ENCODE measurements at places on chromosomes 3 and 15.

DNA sequence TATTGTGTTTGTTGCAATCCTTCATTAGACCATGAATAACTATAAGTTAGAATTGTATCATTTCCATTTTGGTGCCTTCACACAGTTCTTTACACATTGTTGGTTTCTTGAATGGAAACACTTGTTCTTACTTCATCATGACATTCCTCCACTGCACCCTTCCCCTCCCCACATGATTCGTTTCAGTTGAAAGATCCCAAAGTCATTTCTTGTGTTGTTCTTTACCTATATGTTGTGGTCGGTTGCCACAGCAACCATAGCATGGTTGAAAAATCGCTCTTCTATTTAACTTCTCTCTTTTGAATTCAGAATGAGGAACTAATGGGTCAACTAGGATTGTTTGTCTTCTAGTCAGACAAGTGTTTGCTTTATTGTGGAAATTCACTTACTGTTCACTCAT lies 103.3 kb downstream of the IL1RAP start:
- no peak for DNase-seq

- DNase-seq = no peak
Measured at GRCh38 chr3:183158113-183158512, 4.4 kb downstream of the LAMP3 start.

DNA sequence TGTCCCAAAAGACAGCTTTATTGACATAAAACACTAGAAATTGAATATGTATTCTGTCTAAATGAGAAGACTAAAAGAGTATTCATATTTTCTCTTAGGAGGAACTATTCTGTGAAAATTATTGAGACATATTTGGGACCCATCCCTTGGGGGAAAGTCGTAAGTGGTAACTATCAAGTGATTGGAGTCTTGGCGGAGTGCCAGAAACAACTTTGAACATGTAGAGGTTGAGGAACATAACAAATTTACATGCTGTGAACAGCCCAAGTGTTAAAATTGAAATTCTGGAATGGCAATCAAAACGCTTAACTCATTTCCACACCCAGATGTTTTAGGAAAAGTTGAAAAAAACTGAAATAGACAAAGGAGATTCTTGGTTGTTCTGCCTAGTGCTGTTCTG lies 1034.6 kb downstream of the NSUN3 start:
- DNase-seq = no peak

DNA sequence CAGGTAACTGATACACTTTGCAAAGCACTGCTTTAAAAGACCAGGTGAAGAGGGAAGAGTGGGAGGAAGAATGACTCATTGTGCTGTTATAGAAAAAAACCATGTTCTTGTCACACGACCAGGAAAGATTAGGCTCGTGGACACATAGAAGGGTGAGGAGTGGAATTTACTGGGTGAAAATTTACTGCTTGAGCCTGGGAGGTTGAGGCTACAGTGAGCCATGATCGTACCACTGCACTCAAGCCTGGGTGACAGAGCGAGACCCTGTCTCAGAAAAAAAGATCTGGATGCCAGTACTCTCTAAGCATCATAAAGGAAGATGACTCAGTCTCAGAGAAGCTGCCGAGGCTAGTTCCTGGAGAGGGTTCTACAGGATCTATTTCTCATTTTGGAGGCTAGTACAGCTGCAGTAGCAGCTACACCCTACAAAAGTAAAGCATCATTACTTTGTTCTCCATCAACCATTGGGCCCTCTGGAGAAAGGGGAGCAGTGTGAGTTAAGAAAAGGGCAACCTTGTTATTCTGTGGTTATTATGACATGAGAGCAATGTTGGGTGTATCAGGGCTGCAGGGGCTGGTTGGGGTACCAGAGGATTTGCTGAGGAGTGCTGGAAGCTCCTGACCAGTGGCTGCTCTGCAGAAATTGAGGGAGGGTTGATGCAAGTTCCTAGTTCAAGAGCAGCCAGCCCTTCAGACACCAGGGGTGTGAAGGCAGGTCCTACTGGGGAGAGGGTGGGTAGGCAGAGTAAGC lies 75.4 kb downstream of the CMTM8 start:
- DNase-seq = no peak

DNA sequence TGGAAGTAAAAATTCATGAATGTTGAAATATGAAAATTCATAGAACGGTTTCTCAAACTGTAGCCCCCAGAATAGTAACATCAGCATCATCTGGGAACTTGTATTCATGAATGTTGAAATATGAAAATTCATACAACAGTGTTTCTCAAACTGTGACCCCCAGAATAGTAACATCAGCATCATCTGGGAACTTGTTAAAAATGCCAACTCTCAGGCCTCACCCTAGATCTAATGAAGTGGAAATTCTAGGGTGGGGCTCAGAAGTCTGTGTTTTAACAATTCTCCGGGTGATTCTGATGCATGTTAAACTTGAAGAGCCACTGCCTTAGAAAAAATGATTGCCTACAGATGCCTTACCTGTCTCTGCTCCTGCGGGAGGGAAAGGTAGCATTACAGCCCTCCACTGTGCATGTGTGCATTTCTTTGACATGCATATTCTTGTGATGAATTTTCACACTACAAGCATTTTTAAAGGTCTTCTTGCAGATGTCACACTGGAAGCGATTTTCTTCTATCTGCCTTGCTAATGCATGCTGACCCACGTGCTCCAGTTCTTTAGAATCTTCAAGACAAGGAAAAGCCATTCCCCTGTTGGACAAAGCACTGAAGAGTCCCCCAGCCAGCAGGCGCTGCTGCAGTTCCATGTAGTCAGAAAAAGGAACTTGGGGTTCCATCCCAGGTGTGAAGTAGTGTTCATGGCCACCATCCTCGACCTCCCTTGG lies 21.7 kb downstream of the BNC1 start:
- DNase-seq = no peak

DNA sequence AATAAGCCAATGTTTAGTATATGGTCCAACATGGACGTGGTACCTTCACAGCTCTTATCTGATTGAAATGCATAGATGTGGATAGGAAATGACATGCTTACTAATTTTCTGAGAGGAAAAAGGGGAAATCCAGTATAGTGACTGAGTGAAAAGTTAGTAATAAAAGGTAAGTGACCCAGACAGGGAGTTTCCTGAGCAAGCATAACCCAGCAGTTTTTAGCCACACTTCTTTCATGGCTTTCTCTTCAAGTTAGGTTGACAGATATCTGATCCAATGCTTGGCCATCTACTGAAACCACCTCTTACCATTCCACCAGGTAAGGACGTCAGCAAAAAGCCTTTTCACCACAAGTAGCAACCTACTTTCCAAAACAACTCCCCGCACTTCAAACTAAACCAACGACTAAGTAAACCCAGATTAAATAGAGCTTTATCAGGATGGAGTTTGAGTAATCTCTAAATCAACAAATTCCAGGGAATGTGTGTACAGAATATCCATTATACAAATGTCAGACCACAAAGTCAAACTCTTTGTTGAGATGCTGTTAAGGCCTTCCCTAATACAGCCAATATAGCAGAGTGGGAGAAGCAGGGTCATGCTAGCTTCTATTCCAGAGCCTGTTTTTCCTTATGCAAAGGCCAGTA lies 329.7 kb downstream of the RORA start:
- no peak for DNase-seq

GRCh38 chr3:99521551-99521950 lies 116.8 kb upstream of the COL8A1 start:
- no peak for DNase-seq

GRCh38 chr3:52029053-52029452 lies 27.3 kb downstream of the DUSP7 start:
- DNase-seq = no peak

Data from activated CD8-positive, alpha-beta memory T cell treated with anti-CD3 and anti-CD28 coated beads for 1 hour (primary cell).